ENCODE measurements at places on chromosomes 12 and 14.

DNA sequence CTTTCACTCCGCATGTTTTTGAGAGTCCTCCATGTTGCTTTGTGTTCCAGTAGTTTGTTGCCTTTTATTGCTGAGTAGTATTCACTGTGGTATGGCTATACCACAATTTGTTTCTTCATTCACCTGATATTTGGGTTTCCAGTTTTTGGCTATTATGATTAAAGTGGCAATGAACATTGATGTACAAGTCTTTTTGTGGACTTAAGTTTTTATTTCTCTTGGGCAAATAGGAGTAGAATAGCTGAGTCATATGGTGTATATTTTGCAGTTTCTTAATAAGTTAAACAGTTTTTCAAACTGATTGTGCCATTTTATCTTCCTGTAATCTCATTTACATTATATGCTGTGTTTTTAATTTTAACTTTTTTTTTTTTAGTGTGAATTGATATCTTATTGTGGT is 16.2 kb downstream of the ADIPOR2 start:
- no peak for DNase-seq

DNA sequence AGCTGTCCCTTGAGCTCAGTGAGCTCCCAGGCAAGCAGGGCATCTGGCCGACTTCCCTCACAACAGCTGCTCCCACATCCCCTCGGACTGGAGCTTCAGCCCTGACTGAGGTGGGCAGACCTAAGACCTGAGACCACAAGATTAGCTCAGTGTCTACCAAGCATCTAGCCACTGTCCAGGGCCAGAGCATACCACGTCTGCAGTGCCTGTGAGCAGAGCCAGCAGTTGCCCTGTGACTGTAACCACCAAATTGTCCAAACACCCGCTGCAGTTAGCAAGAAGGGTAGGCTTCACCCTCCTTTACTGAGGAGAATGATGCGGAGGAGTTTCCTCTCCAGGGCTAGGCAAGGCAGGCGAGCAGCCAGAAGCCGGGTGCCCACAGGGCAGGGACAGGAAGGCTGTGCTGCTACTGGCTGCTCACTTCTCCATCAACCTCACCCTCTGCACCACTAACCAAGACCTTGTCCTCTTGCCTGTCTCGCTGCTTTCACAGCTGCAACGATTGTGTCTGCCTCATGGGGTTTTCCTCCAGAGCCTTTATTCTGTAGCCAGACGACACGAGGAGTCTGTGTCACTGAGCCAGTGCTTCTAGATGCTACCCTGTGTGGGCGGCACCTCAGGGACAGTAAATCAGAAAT is 53.9 kb downstream of the ANAPC7 start:
- DNase-seq: no peak

DNA sequence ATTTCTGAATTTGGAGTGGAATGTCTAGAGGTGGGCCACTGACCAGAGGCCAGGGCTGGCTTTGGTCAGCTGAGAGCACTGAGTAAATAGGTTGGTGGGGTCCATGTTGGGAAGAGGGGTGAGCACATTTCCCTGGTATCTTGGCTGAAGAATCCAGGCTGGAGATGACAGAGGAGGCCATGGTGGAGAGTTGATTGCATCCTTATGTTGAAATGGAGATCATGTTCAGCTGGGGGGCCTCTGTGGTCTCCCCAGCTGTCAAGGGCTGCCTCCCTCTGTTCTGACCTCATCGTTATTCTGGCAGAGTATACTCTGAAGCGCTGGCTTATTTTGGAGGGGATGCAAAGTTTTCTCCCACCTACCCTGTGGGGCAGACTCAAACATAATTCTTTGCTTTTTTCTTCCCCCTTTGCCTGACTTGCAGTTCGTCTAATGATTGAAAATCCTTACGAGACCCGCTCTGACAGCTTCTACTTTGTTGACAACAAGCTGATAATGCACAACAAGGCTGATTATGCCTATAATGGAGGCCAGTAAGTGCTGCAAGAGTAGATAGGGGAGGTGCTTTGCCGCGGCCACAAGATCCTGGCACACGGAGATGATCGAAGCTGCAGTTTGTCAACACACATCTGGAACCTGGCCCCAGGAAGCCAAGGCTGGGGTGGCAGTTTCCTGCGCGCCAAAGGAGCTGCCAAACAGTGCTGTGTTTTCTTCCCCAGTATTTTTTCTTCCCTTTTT is 6.0 kb upstream of the ACADS start:
- no peak for DNase-seq

GRCh38 chr12:106914796-106915634 is 40.7 kb upstream of the TMEM263 start:
- no peak for DNase-seq

GRCh38 chr14:63421919-63422318 is 103.2 kb upstream of the GPHB5 start:
- DNase-seq: no peak

DNA sequence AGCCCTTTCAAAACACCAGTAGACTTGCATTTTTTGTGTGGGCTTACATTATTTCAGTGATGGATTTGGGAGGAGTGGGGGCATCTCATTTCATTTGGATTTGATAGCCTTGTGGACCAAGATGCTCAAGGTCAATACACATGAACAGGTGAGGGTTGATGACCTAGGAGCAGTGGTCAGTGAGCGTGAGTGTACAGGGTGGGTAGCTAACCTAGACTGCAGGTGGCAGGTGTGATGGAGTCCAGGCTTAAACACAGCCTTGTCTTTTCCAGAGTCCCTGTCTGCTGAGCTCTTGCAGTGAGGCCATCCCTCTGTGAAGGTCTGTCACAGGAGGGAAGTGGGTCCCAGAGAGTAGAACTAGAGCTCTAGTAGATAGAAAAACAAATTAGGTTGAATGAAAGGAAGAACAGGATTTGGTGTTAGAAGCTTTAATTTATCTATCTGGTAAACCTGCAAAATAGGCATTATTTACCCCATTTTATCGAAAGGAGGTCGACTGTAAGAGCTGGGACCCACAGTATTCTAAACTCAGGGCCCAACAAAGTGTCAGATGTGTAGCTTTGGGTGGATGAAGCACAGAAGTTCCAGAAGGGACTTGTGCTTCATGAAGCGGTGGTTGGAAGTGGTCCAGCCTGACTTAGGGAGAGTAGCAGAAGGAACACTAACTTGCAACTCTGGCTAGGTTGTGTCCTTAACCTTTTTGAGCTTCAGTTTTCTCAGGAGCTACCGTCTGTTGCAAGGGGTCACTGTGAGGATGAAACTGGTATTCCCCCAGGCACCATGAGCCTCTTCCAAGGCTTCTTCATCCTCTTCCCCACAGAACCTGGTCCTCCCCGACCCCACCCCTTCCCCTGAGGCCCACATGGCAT is 18.2 kb downstream of the RPS6KL1 start:
- no peak for DNase-seq

GRCh38 chr12:21613931-21614330 is 9.3 kb upstream of the GYS2 start:
- DNase-seq: no peak

DNA sequence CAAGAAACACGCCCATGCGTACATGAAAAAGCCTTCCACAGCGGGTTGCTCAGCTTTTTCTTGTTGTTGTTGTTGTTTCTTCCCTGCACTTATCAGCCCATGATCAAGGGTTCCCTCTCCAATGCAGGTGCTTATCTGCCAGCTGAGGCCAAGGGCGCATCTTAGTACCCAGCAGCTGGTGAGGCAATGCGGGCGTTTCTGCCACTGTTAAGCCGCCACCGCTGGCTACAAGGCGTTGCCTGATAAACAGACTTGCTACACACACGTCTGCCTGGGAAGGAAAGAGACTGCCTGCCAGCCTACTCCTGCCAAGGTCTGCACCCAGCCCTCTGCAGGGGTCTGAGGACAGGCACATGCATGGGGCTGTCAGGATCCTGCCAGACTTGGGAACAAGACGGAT is 345.9 kb downstream of the BCL11B start:
- DNase-seq: no peak

- DNase-seq: no peak
These were observed 46.3 kb downstream of the CCDC88C start for GRCh38 chr14:91371011-91371989.

DNA sequence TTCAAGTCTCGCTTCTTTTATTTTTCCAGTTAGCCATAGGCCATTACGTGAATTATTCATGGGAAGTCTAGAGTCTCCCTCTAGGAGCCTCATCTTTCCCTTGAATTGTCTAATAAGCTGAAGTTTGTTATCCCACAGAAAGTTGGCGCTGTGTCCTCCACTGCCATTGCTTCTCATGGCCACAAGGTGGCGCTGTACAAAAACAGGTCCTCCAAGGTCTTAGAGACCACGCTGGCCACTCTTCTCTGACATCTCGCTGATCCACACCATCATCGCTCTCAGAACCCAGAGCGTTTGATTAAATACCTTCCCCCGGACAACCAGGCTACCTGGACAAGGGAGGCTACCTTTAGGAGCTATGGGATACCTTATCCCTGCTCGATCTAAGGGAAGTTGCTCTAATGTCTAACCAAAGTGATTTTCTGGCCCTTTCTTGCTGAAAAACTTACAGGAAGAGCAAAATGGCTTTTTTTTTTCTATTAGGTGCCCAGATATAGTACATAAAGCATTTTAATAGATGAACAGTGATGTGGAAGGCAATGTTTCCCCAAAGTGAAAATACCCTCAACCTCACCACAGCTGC is 110.0 kb downstream of the CCDC60 start:
- DNase-seq: peak; percentile 13

DNA sequence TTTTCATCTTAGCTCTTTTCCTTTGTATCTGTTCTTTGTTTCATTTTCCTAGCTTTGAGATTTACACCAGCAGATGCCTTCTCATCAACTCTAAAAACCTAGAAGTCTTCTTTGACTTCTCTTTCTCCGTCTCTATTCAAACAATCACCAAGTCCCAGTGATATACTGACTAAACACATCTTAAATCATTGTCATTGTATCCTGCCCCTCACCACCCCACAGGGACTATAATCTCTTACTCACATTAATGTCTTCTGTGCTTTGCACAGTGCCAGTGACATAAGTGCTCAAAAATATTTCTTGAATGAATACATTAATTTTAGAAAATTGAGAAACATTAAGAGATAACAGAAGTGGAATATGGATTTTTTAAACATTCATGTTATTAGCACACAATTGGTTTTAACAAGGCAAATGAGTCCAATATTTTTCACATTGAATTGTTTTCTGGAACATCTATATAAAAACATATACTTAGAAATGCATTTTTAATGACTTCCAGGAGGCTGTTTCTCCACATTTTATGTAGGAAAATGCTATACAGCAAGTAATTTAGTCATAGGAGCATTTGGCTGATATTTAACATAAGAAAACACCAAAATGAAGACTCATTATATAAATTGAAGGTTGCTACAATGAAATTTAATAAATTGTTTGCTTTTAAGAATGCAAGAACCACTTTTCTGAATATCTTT is 472.8 kb upstream of the PRICKLE1 start:
- no peak for DNase-seq

- DNase-seq: no peak
These were observed 123.5 kb downstream of the CAPZA3 start for GRCh38 chr12:18861287-18861858.

DNA sequence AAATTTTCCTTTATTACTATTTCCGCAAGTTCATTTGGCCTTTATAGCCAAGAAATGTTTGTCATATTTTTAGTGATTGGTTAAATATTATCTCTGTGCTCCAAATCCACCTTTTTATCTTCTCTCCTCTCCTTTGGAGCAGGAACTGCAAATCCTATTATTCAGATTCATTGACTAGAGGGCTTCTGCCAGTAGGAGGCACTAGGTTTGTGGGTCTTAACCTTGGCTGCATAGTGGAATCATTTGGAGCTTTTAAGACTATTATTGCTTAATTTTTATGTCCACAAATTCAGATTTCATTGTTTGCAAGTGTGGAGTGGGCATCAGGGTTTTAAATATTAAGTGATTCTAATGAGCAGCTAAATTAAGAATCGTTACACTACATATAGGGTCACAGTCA is 75.3 kb upstream of the SYT10 start:
- DNase-seq: no peak

- no peak for DNase-seq
These were observed 502.6 kb downstream of the FUT8 start for GRCh38 chr14:65915125-65915524.

GRCh38 chr12:123250471-123251383 is 17.5 kb downstream of the MTRFR start:
- peak; percentile 52 for DNase-seq

- no peak for DNase-seq
These were observed 101.9 kb downstream of the SLC5A8 start for GRCh38 chr12:101108130-101108529.

- no peak for DNase-seq
These were observed 8.3 kb upstream of the ERBB3 start for GRCh38 chr12:56071648-56072047.

DNA sequence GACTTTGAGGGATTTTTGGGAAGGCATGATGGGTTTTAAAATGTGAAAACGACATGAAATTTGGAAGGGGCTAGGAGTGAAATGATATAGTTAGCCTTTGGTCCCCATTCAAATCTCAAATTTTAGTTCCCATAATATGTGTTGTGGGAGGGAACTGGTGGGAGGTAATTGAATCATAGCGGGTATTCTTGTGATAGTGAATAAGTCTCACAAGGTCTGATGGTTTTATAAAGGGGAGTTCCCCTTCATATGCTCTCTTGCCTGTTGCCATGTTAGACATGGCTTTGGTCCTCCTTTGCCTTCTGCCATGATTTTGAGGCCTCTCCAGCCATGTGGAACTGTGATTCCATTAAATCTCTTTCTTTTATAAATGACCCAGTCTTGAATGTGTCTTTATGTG is 72.8 kb downstream of the SLC16A7 start:
- no peak for DNase-seq

- no peak for DNase-seq
These were observed 56.6 kb downstream of the GPATCH2L start for GRCh38 chr14:76208340-76208739.

DNA sequence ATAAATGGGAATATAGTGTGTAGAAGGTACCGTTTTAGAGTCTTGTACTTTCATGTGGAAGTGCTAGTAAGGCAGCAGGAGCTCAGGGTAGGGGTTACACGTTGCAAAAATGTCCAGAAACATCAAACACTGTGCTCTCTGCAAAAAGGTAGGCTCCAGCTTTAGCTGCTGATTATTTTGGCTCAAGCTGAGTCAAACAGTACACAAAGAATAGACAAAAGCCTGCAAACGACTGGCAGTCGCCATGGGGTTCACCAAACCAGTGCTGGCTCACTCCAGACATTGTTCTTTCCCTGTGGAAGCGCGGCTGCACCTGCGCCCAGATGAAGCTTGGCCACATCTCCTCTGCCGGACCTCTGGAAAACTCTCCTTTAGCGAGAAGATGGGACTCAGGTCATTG is 45.3 kb upstream of the NAA30 start:
- DNase-seq: no peak

DNA sequence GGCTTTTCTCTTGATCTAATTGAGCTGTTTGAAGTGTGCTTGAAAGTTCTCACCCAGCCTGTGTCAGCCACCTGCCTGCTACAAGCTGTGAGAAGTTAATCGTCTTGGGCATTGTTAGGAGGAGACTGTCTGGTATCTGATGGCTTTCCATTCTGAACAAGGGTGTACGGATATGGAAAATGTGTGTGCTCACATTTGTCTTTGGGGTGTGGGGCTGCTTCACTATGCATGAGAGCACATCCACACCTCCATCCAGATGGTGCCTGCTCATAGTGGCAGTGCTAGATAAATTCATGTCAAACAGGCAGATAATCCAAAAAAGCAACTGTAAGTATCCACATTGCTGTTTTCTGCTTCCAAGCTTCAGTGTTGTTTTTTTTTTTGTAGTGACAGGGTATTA is 462.2 kb downstream of the DIO2 start:
- no peak for DNase-seq

- no peak for DNase-seq
These were observed 35.4 kb upstream of the AACS start for GRCh38 chr12:125029761-125030358.

GRCh38 chr14:71444030-71444822 is 488.0 kb upstream of the RGS6 start:
- no peak for DNase-seq

- DNase-seq: no peak
These were observed 87.0 kb downstream of the HMGA2 start for GRCh38 chr12:65911321-65911720.

Measured in uterus (tissue), 4 donors.